GM04503 (cell line): ENCODE measurements at places on chromosomes 2 and 18.

DNA sequence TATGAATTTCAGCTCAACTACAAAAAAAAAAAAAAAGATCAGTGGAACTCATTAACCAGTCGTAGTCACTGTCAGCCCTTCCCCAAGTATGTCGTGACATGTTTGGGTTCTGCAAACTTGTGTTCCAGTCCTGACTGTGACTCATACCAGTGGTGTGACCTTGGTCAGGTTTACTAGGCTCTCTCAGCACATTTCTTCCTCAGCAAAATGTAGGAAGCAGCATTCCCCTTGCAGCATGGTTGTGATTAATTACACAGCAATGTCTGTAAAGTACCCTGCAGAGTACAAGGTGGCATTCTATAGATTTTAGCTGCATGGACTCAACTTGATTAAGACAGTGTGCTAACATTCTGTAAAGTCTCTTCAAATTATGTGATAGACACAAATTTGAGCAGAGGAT, 156.9 kb downstream of the LAMA1 start:
- DNase-seq, result peak; percentile 15

- DNase-seq, result peak; percentile 54
Measured at GRCh38 chr18:11850821-11851145, 430 bp upstream of the CHMP1B start.

GRCh38 chr18:40215979-40216378, 1739.1 kb upstream of the PIK3C3 start:
- DNase-seq, result no peak

DNA sequence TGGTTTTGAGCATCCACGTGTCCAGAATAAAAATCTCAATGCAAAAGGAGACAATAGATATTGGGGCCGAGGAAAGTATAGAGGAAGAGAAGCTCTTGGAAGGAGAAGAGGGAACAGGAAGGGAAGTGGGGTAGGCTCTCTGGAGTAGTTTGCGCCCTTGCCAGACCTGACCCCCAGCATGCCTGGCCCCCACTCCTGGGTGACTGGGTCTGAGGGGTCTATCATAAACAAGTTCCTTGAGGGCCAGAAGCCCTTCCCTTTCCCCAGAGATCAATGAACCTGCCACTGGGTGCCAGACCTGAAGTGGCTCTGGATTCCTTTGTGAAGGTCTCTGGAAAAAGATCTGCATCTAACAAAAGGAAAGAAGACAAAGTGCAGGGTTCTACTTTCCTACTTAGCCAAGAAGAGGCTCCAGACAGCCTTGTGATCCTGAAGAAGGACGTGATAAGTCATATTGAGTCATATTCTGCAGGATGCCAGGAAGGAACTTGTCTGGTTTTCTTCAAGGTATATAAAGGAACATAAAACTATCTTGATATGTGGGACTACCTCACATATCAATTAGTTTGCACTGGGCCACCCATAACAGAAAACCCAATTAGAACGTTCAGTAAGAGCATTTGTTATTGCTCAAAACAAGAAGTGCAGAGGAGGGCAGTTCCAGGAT, 18.7 kb upstream of the ATOH8 start:
- DNase-seq, result no peak

- no peak for DNase-seq
Measured at GRCh38 chr18:76670564-76671288, 151.6 kb upstream of the ZNF236 start.

- no peak for DNase-seq
Measured at GRCh38 chr2:201279079-201279478, 18.7 kb downstream of the CASP8 start.

- no peak for DNase-seq
Measured at GRCh38 chr2:67782443-67782842, 280.4 kb downstream of the C1D start.

DNA sequence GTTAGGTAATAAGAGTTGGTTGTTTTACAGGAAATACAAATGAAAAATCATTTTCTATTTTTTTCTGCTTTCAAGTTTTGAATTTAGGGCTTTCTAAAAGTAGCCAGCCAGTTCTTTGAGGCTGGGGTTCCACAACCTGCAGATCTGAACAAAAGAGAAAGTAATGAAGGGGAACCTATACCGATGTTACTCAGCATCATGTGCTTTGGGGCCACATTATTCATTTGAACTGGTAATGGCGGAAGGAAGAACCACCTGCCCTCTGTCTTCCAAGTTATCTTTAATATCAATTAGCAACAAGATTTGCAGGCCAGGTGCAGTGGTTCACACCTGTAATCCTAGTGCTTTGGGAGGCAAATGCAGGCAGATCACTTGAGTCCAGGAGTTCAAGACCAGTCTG, 12.9 kb upstream of the MRO start:
- no peak for DNase-seq

- DNase-seq, result no peak
Measured at GRCh38 chr2:147424766-147425165, 420.1 kb upstream of the ACVR2A start.

GRCh38 chr2:46120792-46121555, 176.2 kb upstream of the EPAS1 start:
- no peak for DNase-seq

DNA sequence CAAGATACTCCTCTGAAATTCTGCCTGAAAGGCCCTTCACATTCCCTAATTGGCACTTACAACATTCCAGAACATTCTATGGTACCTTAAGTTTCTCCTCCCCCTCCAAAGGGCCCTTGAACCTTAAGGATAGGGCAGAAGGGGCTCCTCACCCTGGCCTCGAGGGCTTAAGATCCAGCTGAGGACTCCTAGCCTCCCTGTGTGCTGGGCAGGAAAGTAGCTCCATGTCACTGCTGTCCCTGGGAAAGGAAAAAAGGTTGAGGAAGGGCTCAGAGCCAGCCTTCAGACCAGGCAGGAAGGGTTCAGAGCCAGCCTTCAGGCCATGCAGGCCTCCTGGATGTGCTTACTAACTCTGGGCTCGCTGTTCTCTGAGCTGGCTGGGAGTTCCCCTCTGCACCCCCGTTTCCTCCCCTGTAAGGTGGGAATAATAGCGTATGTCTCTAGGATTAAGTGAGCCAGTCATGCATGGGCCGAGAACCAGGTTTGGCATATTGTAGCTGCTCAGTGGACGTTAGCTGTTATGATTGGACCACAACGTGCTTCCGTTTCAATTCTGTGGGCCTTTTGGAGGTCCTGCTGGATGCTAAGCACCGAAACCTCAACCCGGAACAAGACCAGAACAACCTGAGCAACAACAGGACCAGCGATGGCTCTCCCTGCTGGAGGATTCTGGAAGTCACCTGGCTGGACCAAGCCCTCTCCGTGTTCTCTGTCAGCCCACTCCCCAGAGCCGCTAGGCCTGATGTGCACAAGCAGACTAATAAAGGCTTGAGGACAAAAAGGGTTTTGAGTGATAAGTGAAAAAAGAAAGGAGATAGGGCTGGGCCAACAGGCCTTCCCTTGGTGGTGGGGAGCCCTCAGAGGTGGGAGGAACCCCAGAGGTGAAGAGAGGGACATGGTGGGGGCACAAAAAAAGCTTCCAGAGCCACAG, 1.0 kb upstream of the B3GNT7 start:
- DNase-seq, result no peak

- no peak for DNase-seq
Measured at GRCh38 chr18:9177031-9177430, 40.5 kb downstream of the ANKRD12 start.

DNA sequence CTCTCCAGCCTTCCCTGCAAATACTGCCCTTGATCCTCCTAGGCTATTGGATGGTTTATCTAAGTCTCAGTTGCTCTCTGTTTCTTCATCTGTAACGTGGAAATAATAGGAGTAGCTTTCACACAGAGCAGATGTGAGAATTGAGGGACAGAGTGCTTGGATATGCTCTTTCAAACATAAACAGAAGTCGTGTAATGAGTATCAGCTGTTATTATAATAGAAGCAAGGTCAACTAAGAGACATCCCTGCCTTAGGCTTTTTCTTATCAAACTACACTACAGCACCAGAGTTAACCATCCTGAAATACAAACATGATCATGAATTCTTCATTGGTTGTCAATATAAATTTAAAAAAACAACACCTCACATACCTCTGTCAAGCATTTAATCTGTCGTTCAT, 138.2 kb downstream of the DOK6 start:
- DNase-seq, result no peak

DNA sequence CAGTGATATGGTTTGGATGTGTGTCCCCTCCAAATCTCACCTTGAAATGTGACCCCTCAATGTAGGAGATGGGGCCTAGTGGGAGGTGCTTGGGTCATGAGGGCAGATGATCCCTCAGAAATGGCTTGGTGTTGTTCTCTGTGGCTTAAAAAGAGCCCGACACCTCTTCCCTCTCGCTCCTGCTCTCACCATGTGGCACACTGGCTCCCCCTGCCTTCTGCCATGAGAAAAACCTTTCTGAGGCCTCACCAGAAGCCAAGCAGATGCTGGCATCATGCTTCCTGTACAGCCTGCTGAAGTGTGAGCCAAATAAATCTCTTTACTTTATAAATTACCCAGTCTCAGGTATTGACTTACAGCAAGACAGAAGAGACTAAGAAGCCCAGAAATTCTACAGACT, 357.1 kb downstream of the NRXN1 start:
- no peak for DNase-seq

GRCh38 chr2:168427451-168427850, 28.6 kb upstream of the CERS6 start:
- DNase-seq, result peak; percentile 69

GRCh38 chr2:161136696-161137324, 23.4 kb upstream of the TANK start:
- DNase-seq, result no peak

- no peak for DNase-seq
Measured at GRCh38 chr2:206098471-206098870, 12.5 kb upstream of the INO80D start.

DNA sequence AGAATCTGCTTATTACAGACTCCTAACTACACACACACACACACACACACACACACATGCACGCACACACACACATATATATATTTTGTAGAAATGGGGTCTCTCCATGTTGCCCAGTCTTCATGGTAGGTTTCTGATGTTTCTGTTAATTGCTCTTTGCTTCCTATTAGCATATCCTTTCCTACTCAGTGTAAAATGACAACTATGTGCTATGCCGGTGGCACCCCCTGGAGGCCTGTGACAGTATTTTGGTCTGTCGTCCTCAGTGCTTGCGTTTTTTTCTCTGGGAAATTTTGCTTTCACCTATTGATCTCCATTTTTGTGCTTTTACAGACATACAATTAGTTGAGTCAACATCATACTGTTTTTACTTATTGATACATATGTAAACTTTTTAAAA, 322.1 kb downstream of the LRRTM1 start:
- DNase-seq, result no peak

DNA sequence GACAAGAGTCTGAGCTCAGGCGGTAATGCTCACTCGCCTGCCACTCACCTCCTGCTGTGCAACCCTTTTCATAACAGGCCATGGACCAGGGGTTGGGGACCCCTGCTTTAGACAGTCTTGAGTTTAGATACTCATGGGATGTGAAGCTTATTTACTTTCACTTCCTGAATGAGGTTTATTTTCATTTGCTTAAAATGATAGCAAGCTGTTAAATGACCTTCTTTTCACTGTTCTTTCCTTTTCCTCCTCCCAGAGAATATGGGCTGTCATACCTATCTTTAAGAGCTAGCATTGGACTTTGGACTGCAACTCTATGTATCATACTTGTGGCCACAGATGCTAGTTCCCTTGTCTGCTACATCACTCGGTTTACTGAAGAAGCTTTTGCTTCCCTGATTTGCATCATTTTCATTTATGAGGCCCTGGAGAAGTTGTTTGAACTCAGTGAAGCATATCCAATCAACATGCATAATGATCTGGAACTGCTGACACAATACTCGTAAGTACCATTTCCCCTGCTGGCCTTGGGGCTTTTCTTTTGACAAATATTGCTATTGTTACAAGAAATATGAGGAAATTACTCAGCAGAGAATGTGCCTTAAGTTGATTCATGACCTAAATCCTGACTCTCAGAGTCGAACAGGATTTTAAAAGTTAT, 168.5 kb downstream of the DPP4 start:
- no peak for DNase-seq

DNA sequence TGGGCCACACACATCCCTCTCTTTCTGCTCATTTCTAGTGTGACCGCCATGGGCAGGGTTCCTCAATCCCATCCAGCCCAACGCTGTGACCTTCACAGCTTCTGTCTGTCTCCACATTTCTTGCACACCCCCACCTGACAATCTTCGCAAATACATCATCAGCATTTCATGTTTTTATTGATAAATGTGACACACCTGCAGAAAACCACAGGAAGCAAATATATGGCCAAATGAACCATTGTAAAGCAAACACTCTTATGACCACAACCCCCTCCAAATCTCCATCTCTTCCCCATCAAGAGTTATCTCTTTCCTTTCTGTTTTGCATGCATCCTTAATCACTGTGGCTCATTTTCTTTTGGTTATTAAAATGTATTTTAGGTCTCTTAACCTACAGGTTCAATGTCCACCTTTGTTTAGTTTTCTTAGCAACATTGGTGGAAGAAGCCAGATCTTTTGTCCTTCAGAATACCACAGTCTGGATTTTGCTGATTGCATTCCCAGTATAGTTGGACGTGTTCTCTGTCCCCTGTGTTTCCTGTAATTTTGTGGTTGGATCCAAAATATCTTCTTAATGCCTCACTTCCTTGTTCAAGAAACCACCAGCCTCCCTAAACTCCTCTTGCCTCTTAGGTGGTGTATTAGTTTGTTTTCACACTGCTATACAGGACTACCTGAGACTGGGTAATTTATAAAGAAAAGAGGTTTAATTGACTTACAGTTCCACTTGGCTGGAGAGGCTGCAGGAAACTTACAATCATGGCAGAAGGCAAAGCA, 9.8 kb upstream of the NCK2 start:
- peak; percentile 46 for DNase-seq

DNA sequence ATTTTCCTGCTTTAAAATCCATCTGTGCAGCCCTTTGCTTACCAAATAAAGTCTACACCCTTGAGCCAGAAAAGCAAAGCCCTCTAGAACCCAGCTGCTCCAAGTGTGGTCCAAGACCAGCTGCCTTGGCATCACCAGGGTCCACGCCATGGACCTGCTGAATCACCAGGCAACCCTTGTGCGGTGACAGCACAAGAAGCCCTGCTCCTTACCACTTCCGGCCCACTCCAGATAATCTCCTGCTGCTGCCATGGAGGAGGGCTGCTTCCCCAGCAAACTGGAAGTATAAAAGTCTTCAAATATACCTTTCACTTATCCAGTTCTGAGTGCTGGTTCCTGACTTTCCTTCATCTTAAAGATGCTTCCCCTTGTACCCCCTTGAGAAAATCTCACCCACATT, 106.0 kb upstream of the PKDCC start:
- no peak for DNase-seq

- no peak for DNase-seq
Measured at GRCh38 chr18:5380586-5380985, 85.1 kb upstream of the ZBTB14 start.

DNA sequence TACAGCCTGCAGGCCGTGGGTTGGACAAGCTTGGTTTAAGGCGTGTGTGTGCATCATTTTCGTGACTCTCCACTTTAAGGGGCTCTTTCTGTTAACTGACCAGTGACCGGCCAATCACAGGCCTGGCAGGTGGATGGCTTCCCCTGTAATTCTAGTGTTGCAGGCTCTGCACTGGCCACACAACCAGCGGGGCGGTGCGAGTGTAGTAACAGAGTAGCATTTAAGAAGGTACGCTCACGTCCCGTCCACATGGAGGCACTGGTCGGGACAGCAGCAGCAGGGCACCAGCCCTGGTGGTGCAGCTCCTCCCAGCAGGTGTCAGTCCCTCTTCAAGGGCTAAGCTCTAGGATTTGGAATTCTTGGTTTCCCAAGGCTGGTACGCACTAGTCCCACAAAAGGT, 8.0 kb upstream of the ANO7 start:
- no peak for DNase-seq

- DNase-seq, result peak; percentile 52
Measured at GRCh38 chr2:143955401-143956065, 564.4 kb downstream of the ZEB2 start.
